ENCODE measurements at places on chromosomes 7 and 10.

DNA sequence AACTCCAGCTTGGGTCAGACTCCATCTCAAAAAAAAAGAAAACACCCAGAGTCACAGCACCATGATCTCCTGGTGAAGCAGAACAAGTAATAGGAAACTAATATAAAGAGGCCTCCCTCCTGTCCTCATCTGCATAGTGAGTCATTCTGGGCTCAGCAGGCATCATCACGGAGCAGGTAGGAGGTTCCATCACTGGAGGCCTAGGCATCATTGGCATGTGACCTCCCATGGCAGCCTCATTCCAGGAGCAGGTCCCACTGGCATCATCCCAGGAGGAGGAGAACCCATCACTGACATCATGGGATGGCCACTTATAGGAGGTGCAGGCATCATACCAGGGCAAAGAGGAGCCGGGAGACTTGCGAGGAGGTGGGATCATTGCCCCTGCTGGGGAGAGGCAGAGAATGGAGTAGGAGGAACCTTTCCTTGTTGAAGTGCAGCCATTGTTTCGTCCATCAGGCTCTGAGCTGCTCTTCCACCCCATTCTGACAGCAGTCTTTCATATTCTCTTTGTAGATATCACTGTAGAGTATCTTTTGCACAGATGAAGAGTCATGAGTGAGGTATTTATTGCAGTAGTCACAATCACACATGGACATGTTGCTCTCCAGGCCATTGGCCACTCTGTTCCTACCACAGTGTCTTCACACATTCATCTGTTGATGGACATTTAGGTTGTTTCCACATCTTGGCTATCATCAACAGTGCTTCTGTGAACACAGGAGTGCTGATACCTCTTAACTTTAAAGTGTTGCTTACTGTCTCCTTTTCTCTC lies 73.8 kb downstream of the OSBPL3 start:
- DNase-seq: no peak

- DNase-seq: no peak
Measured at GRCh38 chr10:90051053-90051452, 349.7 kb downstream of the KIF20B start.

DNA sequence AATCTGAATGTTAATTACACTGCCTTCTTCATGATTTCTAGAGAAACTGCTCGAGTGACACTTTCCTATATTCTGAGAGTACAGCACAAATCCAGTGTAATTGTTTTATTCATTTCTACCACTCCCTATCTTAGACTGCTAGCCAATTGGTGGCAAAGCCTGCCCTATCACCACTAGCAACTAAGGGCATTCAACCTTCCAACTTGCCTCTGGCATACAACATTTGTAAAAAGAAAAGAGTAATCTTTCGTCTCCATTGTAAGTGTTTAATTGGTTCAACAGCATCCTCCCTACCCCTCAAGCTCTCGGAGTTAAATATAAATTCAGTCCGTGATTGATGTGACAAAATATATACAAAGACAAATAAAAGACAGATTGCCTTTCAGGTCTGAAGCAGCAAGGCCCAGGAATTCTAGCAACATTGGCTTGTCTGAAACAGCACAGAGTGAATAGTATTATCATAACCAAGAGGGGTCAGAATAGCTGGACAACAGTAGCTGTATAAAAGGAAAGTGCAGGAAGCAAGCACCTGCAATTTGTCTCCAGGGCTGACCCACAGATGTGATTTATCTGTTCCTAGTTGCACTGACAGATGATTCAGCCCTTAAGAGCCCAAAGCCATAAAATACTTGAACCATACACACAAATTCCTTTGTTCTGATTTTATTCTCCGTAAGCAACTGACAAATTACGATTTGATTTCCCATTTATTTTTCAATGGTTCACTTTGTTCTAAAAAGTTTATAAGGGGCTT lies 47.6 kb upstream of the ANKRD1 start:
- DNase-seq: no peak

DNA sequence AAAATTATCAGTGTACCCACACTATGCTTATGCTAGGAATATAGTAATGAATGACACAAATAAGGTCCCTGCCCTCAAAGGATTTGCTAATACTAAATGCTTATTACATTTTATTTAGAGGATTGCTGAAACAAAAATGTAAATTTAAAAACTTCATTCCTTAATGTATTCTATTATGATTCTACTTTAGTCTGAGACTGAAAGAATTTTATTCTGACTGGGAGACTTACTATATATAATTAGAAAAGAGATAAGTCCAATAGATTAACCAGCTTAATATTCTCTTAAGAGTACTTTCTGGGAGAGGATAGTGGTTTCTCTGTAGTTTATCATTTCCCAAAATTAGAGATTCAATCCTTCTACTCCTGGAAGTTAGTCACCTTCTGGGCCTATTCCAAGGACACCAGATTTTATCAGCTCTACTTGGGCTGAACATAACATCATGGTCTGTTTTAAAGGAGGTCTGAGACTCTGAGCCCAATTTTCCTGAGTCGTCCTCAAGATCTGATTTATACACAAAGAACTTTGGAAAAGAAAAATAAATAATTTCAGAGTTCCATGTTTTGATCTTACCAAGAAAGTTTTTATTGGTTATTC lies 41.1 kb downstream of the ASZ1 start:
- DNase-seq: no peak

- peak; percentile 46 for DNase-seq
Measured at GRCh38 chr7:92527300-92528187, 776 bp downstream of the PEX1 start.

DNA sequence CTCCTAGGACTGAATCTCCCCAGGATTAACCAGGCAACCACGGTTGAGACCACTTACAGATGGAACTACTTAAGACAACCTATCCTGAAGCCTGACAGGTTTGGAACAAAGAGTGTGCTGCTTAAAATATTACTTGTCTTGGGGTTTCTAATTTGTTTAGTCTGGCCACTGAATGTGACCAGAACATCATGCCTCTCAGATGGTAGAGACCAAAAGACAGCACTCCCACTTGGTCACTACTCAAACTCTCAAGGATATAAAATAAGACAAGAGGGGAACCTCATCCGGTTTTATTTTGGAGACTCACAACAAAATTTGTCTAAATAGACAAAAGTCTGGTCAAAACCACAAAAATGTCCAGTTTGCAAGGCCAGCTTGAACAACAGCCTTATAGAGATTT lies 15.3 kb downstream of the MRPL32 start:
- no peak for DNase-seq

DNA sequence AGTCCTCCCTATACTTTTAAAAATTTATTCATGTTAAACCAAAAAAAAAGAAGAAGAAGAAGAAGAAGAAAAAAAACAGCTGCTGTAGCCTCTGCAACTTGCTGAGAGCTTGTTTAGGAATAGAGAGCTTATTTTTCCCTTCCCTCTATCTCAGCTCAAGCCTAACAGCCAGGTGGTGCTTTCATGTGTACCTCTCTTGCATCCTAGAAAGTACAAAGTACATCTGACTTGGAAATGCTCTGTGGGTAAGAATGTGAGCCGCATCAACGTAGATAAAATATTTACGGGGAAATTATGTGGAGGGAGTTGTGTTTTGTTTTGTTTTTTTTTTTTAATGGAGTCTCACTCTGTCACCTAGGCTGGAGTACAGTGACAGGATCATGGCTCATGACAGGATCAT lies 99.6 kb downstream of the PLXDC2 start:
- no peak for DNase-seq

GRCh38 chr10:15419279-15419874 lies 48.3 kb upstream of the FAM171A1 start:
- no peak for DNase-seq

Measured in NCI-H2107 (cell line).